ENCODE measurements at places on chromosomes 5 and 9.

- peak; percentile 42 for DNase-seq
Measured at GRCh38 chr9:122904466-122904822, 715 bp downstream of the RC3H2 start.

DNA sequence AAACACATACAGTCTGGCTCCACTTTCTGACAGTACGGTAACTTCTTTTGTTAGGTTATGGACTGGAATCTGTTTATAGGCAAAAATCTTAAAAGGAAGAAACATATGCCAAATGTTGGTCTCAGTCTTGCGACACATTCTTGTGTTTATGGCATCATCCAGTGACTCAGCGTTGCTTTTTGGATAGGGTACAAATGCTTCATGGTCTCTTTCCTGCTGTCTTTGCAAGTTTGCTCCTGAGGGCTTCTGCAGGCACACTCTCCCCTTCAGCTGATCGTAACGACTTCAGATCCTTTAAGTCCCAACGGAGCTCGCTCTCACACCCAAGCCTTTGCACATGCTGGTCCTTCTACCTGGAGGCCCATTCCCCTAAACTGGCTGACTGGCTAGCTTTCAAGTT, 23.6 kb upstream of the TNFSF8 start:
- no peak for DNase-seq

DNA sequence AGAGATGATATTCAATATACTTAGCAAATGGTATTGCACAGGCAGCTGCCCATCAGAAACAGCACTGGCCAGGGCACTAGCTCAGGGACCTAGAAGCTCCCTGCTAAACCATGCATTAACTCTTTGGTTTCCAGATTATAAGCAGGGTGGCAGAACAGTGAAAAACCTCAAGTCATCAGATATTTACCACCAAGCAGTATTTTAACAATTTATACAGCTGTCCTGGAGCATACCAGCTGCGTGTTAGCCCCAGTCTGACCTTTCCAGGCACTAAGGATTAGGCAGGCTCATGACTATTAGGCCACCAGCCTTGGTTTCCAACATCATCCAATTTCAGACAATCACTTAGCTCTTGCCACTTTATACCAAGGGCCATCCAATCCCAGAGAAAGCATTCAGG, 326.5 kb downstream of the CAAP1 start:
- DNase-seq: no peak

GRCh38 chr5:107523029-107523680, 147.6 kb downstream of the EFNA5 start:
- DNase-seq: peak; percentile 71

DNA sequence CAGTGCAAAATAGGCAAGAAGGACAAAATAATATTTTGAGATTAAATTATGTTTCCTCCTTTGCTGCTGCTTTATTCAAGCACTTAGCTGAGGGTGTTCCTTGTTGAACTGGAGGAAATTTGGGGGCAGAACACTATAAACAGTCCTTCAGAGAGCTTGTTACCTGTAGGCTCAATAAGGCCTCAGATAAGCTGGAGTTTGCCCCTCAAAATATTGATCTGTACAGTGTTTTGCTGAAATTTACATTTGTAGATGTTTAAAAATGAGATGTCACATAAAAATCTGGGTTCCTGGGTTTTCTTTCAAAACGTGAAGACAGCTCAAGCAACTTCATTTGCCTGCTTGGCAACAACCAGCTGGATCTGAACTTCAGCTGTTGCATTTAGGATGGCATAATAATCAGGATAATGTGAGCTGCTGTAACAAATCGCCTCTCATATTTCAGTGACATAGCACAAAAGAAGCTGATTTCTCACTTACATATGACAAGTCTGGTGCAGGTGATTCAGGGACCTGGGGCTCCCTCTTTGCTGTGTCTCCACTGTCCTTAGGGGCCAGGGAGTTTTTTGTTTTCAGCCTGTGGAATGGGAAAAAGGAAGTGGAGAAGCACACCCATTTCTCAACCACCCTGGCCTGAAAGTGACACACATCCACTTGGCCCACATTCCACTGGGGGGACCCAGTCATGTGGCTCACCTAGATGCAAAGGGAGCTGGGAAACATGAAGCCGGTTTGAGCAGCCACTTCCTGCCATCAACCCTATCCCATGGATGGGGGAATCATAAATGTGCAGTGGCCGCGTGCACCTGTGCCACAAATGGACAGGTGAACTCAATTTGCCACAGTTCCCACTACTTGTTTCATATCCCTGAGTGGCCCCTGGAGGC, 2.4 kb upstream of the PSAT1 start:
- DNase-seq: no peak
